Renal cortex interstitium (tissue), 15 donors: ENCODE measurements at places on chromosomes 7 and 10.

DNA sequence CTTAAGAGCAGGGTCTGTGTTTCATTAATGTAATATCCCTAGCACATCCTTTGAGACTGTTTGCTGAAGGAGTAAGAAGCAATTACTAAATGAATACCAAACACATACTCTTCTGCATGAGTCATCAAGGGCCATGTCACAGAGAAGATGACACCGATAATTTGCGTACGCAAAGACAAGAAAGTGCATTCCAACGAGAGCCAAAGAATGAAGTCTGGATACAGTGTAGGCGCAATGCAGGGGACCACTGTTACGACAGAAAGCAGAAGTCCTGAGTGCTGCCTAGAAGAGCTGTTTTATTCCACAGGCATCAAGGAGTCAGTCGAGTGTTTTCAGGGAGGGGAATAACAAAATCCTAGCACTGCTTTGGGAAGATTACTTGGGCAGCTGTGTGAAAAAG lies 62.7 kb downstream of the VPS41 start:
- no peak for DNase-seq

- DNase-seq, result no peak
Observed at GRCh38 chr10:91528768-91529167, 104.1 kb downstream of the PPP1R3C start.

GRCh38 chr7:7647495-7648036 lies 7.0 kb downstream of the UMAD1 start:
- DNase-seq, result no peak

GRCh38 chr7:30975256-30975899 lies 11.6 kb downstream of the GHRHR start:
- no peak for DNase-seq

DNA sequence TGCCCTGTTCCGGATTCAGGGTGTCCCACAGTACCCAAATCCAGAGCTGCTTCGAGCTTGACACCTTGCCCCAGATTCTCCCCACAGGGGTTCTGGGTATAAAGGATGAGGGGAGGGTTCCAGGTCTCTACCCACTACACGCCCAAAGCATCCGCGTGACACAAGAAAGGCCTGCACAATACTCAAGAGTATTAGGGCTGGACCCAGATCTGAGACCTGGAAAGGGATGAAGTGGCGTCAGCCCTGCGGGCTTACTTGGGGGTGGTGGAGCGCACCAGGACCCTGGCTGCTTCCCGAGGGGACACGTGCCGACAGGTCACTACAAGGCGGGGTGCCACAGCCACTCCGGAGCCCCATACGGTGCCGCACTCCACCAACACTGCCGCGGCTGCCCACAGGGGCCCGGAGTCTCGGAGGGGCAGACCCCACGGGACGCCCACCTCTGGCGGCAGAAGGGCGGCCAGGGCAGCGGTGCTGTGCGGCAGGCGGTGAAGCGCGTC lies 1.3 kb downstream of the TYSND1 start:
- no peak for DNase-seq

- no peak for DNase-seq
Observed at GRCh38 chr7:18504965-18505364, 9.4 kb downstream of the HDAC9 start.

DNA sequence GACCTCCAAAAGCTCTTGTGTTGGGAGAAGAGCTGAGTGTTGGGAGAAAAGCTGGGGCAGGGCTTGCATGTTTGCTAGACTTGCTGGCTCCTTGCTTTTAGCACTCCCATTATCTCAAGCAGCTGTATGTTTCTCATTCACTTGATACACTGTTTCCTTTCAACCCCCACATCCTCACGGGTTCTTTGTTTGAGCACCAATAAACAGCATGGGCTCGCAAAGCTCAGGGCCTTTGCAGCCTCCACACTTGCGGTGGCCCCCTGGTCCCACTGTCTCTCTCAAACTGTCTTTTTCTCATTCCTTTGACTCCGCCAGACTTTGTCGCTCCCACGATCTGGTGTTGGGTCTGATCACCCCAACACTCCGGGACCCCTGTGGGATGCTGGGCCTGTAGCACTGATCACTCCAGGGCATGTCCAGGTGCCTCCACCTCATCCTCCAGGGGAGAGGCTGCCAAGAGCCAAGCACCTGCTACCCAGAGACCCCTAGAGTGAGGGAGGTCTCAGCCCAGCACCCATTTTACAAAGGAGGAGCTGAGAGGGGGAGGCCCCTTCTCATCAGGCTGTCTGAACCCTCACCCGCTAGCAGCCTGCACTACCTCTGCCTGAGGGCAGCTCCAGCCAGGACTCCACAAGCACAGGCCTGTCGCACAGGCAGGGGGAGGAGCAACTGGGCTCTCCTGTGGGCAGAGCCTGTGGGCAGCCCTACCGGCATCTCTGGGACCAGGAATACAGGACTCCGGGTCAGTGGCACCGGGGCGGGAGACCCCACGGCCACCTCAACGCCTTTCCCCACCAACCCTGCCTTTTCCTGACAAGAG lies 49.1 kb upstream of the MSMB start:
- DNase-seq, result no peak

GRCh38 chr7:29610086-29610485 lies 46.5 kb downstream of the PRR15 start:
- no peak for DNase-seq

DNA sequence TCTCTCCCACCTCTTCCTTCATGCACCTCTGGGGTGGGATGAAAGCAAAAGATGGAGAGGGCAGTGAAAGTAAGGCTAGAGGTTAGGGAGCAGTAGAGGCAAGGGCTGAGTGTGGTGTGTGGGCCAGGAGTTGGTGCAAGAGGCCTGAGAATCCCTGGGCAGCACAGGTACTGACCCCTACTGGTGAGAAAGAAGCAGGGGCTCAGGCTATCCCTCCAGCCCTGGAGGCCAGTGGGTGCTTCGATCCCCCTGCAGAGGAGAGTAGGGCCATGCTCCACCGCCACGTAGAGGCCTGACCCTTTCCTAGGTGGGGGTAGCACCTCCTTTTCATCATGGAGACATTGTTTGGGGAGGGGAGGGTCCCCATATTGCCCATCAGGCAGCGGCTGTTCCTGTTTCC lies 9.8 kb downstream of the CDHR1 start:
- DNase-seq, result no peak
